ENCODE measurements at places on chromosomes 3 and 15.

DNA sequence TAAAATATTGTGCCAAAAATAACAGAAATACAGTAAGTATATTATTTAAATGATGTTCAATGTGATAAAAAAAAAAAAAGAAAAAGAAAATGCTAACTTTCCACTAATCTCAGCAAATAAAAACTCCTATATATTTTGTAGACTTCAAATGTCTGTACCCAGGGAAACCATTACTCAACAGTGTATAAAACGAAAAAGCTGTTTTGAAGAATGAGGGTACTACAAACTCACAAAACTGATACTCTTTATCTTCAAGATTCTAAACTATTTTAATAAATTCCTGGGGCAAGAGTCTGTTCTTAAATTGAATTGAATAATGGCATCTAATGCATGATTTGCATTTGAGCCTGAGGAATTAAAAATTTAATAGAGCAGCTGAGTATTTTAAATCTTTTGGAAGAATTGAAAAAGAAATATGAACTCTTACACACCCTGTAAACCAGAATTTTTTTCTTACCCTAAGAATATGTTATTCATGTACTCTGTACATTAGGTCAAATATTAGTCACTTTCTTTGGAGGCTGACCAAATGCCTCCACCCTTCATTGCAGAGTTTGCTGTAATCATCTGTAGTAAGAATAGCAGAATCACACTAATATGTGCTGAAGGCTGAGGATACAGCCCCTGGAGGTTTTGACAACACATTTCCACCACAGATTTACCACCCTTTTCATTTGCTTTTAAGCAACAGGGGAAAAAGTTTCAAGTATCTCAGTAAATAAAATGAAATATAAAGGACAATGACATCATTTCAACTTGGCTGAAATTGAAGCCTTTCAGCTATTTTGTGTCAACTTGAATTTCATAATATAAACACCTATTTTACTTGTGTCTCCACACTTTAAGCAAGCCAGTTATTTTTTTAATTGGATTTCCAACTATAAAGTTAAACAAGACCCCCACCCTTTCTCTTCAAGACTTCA, 79.7 kb downstream of the FBN1 start:
- no peak for DNase-seq

GRCh38 chr3:191246630-191247029, 47.6 kb downstream of the OSTN start:
- no peak for DNase-seq

- no peak for DNase-seq
These were observed 35.2 kb downstream of the HMCES start for GRCh38 chr3:129313665-129314385.

DNA sequence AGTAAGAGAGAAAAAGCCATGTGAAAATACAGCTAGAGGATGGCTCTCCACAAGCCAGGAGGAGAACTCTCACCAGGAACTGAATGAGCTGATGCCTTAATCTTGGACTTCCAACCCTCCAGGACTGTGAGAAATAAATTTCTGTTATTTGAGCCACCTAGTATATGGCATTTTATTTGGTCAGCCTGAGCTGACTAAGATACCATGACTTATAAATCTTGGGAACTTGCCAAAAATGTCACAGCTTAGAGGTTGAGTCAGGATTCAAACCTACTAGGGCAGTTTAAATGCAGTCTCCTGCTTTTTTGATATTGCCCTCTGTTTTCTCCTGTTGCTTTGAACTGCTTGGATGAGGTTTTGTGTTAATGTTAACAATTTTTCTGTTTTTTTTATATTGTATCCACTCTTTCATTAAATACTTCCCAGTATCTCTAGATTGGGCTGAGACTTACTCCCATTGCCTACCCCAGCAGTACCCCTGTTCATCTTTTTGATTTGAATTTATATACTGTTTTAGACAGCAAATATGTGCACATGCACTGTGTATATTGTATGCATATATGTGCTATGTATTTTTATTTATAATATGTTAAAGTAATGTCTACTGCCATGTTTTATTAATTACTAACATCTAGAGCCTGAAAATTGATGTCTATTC, 1223.2 kb downstream of the OTOL1 start:
- no peak for DNase-seq

GRCh38 chr3:129593595-129594339, 12.7 kb downstream of the PLXND1 start:
- no peak for DNase-seq

DNA sequence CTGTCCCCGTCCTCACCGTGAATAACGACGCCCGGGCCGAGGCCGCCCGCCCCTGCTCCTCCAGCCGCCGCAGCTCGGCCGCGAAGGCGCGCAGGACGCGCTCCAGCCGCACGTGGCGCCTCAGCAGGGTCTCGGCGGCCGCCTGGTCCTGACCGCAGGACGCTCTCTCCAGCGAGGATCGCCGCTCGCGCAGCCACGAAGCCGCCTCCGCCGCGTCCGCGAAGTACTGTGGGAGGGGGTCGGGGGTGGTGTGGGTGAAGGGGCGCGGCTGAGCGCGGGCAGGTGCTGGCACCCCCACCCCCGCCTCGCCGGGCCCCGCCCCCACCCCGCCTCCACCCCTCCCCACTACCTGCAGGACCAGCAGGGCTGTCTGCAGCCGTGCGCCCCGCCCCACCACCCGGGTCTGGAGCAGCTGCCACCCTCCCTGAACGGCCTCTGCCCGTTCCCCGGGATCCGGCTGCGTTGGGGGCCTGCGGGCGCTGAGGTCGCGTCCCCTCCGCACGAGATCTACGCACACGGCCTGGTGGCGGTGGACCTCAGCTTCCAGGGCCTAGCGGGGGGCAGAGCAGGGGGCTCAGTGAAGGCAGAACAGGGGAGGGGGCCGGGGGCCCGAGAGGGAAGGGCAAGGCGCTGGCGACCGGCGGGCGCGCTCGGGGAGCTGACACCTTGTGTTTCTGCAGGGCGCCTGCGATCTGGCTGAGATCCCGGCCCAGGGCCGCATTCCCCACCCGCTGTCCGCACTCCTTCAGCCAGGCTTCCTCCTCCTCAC, 11.7 kb downstream of the SPTBN5 start:
- DNase-seq: no peak
